Stimulated activated CD8-positive, alpha-beta memory T cell treated with anti-CD3 and anti-CD28 coated beads, Interleukin-7, amount 100 ng/mL, for 4 hours (primary cell): ENCODE measurements at places on chromosomes 11 and 22.

- DNase-seq: no peak
Measured at GRCh38 chr22:36304429-36304828, 51.5 kb downstream of the APOL1 start.

DNA sequence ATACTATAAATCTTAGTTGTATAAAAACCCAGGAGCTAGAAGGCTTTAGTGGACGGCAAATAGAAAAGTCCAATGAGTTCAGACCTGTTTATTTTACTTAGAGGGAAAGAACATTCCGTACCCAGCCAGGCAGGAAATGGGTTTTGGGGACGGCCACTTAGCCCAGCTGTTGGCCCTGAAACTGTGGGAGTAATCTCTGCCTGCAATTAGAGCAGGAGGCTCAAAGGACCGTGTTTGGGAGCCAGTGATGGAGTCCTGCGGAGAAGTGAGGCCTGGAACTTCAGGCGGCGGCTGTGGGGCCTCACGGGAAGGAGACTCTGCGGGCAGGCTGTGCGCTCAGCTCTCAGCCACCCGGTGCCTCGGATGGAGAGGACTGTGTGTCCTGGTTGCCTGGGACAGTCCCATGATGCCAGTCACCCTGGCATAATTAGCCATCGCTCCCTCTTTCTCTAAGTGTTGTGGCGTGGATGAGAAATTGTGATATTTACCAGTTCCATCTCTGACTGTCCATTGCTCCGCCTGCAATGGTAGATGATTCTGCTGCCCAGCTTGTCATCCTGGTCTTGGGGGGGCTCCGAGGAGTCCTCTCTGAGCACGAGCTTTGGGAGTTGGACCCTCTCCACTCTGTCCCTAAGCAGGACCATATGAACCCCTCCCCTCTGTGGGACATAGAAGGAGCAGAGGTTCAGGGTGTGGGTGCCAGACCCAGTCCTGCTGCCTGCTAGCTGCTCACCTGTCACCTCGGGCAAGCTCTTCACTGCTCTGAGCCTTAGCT, 530.3 kb downstream of the TBC1D22A start:
- DNase-seq: no peak

- no peak for DNase-seq
Measured at GRCh38 chr11:1929621-1930461, 10.3 kb downstream of the TNNT3 start.

- no peak for DNase-seq
Measured at GRCh38 chr11:72140661-72141060, 5.1 kb downstream of the FOLR3 start.

DNA sequence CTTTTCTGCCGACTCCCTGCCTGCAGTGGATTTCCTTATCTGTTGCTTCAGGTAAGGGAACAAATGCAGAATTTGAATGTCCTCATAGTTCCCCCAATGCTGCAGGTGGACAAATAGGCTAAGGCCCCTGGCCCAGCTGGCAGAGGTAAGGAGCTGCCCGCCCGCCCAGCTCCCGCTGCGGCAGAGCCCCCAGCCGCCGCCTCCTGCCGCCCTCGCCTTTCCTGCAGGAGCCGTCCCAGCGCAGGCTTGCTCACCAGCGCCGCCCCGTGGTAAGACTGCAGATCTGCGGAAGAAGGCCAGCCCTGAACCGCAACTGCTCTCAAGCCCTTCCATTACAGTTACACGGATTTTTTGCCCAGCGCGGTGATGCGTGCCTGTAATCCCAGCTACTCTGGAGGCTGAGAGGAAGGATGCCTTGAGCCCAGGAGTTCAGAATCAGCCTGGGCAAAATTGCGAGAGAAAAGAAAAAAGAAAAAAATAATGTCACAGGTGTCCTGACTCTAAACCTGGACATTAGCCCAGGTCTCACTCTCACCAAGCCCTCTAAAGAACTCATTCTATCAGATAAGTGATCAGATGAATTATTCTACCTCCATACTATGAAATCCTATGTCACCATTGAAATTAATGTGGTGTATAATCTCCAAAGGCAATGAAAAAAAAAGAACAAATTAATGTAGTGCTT, 51.2 kb upstream of the EMID1 start:
- DNase-seq: peak; percentile 56

- no peak for DNase-seq
Measured at GRCh38 chr22:42829302-42829701, 27.8 kb downstream of the ARFGAP3 start.

- DNase-seq: no peak
Measured at GRCh38 chr11:131829725-131830124, 459.3 kb downstream of the NTM start.

DNA sequence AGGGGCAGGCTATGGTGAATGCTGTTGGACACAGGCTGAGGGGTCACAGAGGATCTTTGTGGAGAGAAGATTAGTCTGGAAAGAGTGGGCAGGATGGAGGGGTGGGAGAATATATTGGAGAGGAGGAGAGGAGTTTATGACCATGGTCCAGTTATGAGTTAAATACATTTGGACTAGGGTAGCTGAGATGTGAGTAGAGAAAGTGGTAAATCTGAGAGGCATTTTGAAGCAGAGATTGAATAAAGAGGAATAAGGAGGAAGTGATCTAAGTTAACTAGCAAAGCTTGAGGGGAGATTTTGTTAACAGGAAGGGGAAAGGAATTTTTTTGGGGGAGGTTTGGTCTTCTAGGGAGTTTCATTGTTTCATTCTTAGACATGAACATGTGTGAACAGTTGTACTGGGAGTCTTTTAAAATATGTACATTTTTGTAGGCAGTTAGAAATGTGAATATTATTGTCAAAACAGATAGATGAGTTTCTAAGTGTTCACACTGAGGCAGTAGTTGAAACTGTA, 43.1 kb upstream of the EED start:
- DNase-seq: no peak

DNA sequence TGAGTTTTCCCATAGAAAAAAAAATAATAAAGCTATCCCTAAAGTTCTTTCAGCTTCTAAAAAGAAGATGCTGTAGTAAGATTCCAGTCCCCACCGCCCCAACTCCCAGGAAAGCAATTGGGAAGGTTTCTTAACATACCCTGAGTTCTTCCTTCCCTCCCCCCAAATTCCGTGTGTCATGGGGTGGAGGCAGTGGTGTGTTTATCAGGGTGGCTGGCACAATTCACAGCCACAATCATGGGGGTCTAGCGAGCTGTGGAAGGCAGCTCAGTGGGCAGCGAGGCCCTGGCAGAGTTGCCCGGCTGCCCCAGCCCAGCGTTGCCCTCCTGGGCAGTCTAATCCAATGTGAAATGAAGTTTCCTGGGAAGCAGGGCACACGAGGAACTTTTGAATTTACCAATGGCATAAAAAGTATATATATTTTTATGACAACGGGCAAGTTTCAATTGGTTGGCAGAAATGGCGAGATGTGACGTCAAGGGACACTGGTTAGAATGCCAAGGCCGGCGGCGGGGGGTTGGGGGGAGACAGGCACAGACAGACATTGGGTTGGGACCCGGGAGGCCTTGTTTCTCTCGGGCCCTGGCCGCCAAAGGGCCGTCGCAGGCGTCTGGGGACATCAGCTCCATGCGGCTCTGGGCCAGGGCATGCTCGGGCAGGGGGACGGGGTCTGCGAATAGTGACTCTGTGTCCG, 80.7 kb upstream of the PPARA start:
- peak; percentile 21 for DNase-seq

GRCh38 chr22:31327806-31328543, 18.2 kb downstream of the PATZ1 start:
- DNase-seq: no peak

- DNase-seq: no peak
Measured at GRCh38 chr11:78341841-78342240, 75.8 kb downstream of the GAB2 start.

DNA sequence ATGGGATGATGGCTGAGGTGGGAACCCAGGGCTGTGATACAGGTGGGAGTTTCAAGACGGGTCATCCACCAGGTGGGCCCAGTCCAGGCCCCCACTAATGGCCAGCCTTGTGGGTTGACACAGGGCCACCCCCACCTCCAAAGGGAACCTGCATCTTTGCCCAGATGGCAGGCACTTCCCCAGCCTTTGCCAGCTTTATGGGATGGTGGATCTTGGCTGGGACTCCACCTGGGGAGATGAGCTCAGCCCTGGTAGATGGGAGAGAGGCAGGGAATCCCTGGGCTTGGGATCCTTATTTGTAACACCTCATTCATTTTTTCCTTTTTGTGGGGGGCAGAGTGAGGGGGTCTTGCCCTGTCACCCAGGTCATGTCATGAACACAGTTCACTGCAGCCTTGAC, 33.4 kb downstream of the CD82 start:
- DNase-seq: no peak

DNA sequence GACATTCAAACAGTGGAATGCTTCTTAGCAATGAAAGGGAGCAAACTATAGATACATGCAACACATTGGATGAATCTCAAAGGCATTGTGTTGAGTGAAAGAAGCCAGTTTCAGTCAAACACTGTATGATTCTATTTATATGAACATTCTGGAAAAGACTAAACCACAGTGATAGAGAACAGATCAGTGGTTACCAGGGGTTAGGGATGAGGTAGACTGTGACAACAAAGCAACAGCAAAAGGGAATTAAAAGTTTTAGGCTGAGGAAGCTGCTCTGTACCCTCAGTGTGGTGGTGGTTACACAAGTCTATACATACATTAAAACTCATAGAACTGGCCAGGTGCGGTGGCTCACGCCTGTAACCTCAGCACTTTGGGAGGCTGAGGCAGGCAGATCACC, 23.0 kb downstream of the FDX1 start:
- DNase-seq: no peak

DNA sequence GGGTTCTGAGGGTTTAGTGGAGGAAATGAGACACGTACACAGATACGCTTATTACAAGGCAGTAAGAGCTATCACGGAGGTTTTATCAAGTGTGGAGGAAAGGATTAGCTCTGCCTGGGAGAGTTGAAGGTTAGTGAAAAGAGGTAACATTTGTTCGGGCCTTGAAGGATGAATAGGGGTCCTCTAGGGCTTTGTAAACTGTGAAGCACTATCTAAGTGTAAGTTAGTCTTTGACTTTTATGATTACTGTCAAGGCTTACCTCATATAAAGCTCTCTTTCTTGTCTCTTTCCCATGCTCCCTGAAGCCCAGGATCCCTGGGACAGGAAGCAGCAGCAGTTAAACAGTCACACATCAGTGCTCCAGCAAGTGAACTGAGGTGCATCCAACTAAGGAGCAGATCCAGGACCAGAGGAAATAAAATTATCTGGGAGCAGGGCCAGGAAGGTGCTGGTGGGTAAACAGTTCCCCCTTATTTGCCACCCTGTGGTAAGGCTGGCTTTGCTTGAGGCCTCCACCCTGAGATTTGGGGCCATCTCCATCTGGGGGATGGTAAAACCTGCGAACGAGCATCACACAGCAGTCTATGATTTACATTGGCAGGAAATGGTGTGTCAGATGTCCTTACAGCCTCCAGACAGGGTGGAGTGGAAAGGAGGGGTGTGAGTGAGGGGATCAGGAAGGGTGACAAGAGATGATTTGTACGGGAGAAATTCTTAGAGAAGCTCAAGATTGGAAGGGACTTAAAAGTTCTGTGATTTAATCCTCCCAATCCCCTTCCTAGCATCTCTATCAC, 27.2 kb downstream of the GVQW3 start:
- DNase-seq: no peak

- DNase-seq: no peak
Measured at GRCh38 chr11:45143494-45143893, 2.9 kb upstream of the PRDM11 start.

- DNase-seq: no peak
Measured at GRCh38 chr11:119187123-119187892, 2.0 kb downstream of the NHERF4 start.

- no peak for DNase-seq
Measured at GRCh38 chr22:35450824-35451569, 51.1 kb downstream of the MCM5 start.

DNA sequence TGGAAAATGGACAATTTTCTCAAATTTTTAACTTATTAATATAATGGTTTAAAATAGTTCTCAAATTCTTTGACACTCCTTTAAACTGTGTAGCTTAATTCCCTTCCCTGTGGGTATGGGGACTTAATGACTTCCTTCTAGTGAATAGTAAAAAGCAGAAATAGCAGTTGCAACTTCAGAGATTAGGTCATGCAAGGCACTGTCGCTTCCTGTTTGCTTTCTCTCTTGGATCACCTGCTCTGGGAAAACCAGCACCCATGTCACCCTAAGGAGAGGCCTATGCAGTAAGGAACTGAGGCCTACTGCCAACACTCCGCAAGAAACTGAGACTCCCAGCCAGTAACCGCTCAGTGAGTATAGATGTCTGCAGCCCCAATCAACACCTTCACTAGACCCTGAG, 5.5 kb upstream of the PANX3 start:
- DNase-seq: no peak

GRCh38 chr11:12478743-12479142, 101.4 kb downstream of the PARVA start:
- DNase-seq: no peak

DNA sequence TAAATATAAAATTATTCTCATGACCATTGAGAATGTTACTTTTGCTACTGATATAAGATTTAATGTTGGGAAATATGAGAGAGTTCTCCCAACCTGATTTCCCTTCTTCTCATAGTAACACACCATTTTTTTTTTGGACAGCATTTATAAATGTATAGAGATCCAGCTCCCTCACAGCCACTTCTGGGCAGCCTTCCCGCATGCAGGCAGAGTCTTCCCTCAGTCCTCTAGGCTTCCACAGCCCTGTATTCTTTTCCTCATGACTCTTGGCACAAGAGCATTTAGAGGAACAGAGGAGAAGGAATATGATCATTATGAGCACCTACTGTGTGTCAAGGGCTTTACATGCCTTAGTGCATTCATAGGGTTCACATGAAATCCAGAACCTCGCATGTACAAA, 9.0 kb downstream of the DTX4 start:
- DNase-seq: no peak

DNA sequence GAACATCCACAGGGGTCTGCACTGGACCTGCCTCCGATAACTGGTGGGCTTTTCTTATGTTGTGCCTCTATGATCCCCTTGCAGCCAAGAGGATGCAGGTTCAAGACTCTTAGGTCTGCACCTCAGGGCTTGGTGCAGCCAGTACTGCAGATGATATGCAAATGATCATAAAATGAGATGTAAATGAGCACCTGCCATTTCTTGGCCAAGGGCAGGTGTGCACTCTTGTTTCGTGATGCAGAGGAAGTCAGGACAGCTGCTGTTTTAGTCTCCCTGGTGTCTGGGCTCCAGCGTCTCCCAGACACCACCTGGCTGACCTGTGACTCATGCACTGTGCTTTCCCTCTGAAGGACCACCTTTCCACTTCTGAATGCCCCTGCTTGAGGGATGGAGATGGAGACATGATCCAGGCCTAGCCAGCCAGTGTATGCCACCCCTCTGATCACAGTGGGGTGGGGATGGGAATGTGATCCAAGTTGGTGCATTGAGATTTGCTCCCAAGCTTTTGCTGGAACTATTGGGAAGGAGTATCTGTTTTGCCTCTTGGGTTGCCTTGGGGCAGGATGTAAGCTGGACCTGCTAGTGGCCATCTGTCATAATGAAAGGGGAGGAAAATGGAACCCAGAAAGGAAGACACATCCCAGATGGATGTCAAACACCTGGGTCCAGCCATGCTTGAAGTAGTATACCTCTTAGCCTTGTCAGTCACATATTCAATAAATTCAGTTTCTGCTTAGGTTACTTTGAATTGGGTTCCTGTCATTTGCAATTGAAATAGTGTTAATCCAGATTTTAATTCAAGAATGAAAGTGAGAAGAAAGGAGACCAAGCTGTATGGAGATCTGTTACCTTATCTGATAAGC, 3.3 kb upstream of the KCNJ11 start:
- no peak for DNase-seq

GRCh38 chr11:111512296-111513239, at the start of gene BTG4:
Gene BTG4 (minus strand): TSS chr11:111512386. CDS start chr11:111498776, 13,610 bp downstream.
- DNase-seq: no peak
